Calu3 (cell line): ENCODE measurements at places on chromosomes 5 and 9. TPM values are rescaled to one million over a fixed set of nuclear protein-coding genes. Genes with fewer than 3 reads are reported as not detected.

GRCh38 chr5:58074222-58074621, 385.7 kb downstream of the PLK2 start:
- H3K27ac ChIP-seq: no peak overlapping the region
- no peaks in the 10 kb centered on the region for H3K27me3 ChIP-seq
- DNase-seq: no peak
- H3K4me3 ChIP-seq: no peak overlapping the region

GRCh38 chr9:112377684-112378327, 2.1 kb upstream of the HSDL2 start:
- DNase-seq: no peak
- peaks cover 30% of the 10 kb centered on the region for H3K36me3 ChIP-seq
- no peaks in the 10 kb centered on the region for H3K27me3 ChIP-seq
- peaks cover 20% of the 10 kb centered on the region for H3K4me1 ChIP-seq

Gene CDH10
- not detected in 2 replicates for total RNA-seq

Gene DROSHA
- total RNA-seq: 72.5 and 79.3 TPM in 2 replicates

Gene MYOZ3
- total RNA-seq: not detected in 2 replicates
